ENCODE measurements at places on chromosomes 12 and 14. TPM values are rescaled to one million over a fixed set of nuclear protein-coding genes. Genes with fewer than 3 reads are reported as not detected.

DNA sequence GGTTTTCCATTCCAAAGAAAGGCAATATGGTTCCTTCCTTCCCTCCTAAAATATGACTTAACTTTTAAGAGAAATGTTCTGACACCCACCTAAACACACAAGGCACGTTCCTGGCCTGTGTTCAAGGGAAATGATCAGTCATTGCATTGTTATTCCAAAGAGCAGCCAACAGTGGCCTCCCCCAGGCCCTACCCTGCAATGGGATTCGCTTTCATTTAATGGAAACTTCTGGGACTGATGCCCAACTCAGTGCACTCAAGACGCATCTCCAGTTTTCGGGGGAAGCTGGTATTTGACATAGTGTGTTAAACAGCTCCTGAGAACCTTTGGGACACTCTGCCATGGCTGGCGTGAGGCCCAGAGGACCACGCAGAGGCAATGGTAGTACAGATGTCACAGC, 65.9 kb downstream of the DDX51 start:
- H3K4me1 ChIP-seq: no peaks in the 10 kb centered on the region
- H3K4me3 ChIP-seq: no peak overlapping the region
- H3K27ac ChIP-seq: no peak overlapping the region
- H3K36me3 ChIP-seq: no peaks in the 10 kb centered on the region
- no peak for DNase-seq

- H3K27me3 ChIP-seq: no peaks in the 10 kb centered on the region
- no peak overlapping the region for H3K4me3 ChIP-seq
These were observed 60.6 kb upstream of the TMCC3 start for GRCh38 chr12:94710933-94711332.

DNA sequence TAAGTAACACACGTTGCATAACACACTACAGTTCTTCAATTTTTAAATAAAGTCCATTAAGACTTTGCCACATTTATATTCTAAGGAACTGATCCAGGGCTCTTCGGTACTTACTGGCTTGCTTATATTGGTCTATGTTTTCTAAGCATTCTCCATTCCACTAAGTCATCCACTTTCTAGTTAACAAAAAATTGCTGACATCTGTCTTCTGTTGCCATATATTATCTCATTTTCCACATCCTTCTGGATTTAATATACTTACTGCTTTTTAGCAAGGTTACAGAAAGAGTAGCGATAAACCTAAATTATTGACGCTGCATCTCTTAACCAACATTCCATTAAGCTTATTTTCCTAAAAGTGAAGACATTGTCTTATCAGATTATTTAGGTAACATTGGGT, 238.4 kb upstream of the LRIG3 start:
- no peaks in the 10 kb centered on the region for H3K27me3 ChIP-seq
- H3K4me1 ChIP-seq: no peaks in the 10 kb centered on the region
- no peak overlapping the region for H3K27ac ChIP-seq
- no peaks in the 10 kb centered on the region for H3K36me3 ChIP-seq

DNA sequence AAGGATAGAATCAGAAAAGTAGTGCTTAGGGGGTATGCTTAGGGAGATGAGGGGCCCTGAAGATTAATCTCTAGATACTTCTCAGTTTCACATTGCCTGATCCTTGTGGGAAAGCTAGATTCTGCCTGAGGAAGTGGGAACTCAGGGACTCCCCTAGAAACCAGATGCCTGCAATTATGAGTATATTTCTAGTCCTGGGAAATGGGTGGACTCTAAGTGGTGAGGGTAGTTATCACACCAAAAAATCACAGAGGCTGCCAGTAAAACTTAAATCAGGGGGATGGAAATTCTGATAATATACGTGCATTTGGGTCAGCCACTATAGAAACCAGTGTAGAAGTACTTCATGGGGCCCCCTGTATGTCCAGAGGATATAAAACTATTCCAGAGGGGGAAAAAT, 18.3 kb downstream of the HOXC4 start:
- no peaks in the 10 kb centered on the region for H3K36me3 ChIP-seq
- H3K4me1 ChIP-seq: no peaks in the 10 kb centered on the region
- H3K27me3 ChIP-seq: no peaks in the 10 kb centered on the region

- DNase-seq: no peak
- no peaks in the 10 kb centered on the region for H3K36me3 ChIP-seq
- H3K27ac ChIP-seq: no peak overlapping the region
These were observed 749.1 kb upstream of the TBX3 start for GRCh38 chr12:115433014-115433634.

- H3K4me1 ChIP-seq: no peaks in the 10 kb centered on the region
- H3K4me3 ChIP-seq: no peak overlapping the region
- H3K36me3 ChIP-seq: no peaks in the 10 kb centered on the region
- no peak overlapping the region for H3K27ac ChIP-seq
- no peaks in the 10 kb centered on the region for H3K27me3 ChIP-seq
These were observed 38.5 kb downstream of the CCDC92 start for GRCh38 chr12:123934016-123934620.

- no peaks in the 10 kb centered on the region for H3K27me3 ChIP-seq
- no peak for DNase-seq
- H3K4me3 ChIP-seq: no peak overlapping the region
- no peak overlapping the region for H3K27ac ChIP-seq
These were observed 87.2 kb downstream of the SCN8A start for GRCh38 chr12:51678086-51678724.

DNA sequence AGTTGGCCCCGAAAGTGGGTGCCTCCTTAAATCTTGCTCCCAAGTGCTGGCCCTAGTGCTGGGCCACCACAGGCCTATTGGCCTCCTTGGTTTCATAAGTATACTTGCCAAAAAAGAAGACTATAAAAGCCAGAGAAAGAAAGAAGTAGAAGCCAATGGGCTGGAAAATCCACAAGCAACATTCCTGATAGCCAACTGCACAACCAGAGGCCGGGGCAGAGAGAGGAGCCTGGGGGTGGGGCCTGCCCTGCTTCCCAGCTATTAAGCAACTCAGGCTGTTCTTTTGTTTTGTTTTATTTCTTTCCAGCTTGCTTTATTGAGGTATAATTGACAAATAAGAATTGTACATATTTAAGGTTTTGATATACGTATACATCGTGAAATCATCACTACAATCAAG, 177.2 kb upstream of the NTF3 start:
- H3K4me3 ChIP-seq: no peak overlapping the region
- no peak for DNase-seq
- H3K4me1 ChIP-seq: no peaks in the 10 kb centered on the region
- H3K27ac ChIP-seq: no peak overlapping the region

GRCh38 chr14:103031956-103032355, 25.4 kb downstream of the CDC42BPB start:
- no peak overlapping the region for H3K4me3 ChIP-seq
- H3K36me3 ChIP-seq: no peaks in the 10 kb centered on the region
- H3K27ac ChIP-seq: peak overlapping the region; percentile 18
- no peaks in the 10 kb centered on the region for H3K27me3 ChIP-seq

- H3K4me3 ChIP-seq: no peak overlapping the region
- H3K36me3 ChIP-seq: no peaks in the 10 kb centered on the region
- no peak for DNase-seq
- peaks cover 28% of the 10 kb centered on the region for H3K4me1 ChIP-seq
- H3K27ac ChIP-seq: peak overlapping the region; percentile 75
- H3K27me3 ChIP-seq: no peaks in the 10 kb centered on the region
These were observed 33.7 kb upstream of the SELPLG start for GRCh38 chr12:108667349-108667748.

STRAP gene
- 42.7 TPM for total RNA-seq

PAH gene
- 873 TPM for total RNA-seq

ABCD2 gene
- total RNA-seq: 0.05 TPM

KLRC2 gene
- total RNA-seq: 0.49 TPM

SPIC gene
- total RNA-seq: 2.3 TPM

SPTB gene
- total RNA-seq: 0.90 TPM

NID2 gene
- 4.3 TPM for total RNA-seq

CTSG gene
- 2.5 TPM for total RNA-seq

SYCP3 gene
- not detected for total RNA-seq

COCH gene
- total RNA-seq: not detected

LMNTD1 gene
- total RNA-seq: not detected

RAPGEF3 gene
- total RNA-seq: 2.6 TPM

All from right lobe of liver (tissue), 6 donors.